ENCODE measurements at places on chromosomes 7 and 10.

- no peak for DNase-seq
Observed at GRCh38 chr10:132850246-132850645, 64.3 kb upstream of the NKX6-2 start.

- peak; percentile 22 for DNase-seq
Observed at GRCh38 chr10:89609833-89610346, 35.2 kb downstream of the PANK1 start.

GRCh38 chr7:128883622-128884448, 21.2 kb downstream of the ATP6V1F start:
- peak; percentile 98 for DNase-seq

DNA sequence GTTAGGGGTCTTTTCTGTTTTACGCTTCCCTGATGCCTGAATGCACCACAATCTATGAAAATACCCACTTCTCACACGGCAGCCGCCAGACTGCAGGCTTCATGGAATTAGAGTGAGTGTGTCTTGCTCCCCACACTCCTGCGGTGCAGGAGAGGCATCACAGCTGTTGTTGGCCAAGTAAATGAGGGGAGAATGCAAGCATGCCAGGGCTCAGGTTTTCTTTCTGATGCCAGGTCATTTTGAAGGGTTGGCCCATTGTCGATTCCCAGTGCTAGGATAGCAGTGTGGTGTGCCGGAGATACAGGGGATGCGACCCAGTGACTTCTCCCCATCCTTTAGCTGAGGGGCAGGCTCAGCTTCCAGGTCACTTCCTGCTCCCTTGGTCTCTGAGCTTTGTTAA, 16.3 kb downstream of the CXCL12 start:
- no peak for DNase-seq

Measured in GM12891 (cell line).